NCI-H345 (cell line): ENCODE measurements at places on chromosomes 7 and 10.

GRCh38 chr7:116588641-116589594 lies 64.1 kb downstream of the CAV1 start:
- DNase-seq, result peak; percentile 65

GRCh38 chr7:69934144-69934903 lies 336.0 kb downstream of the AUTS2 start:
- peak; percentile 98 for DNase-seq

GRCh38 chr10:78865538-78865875 lies 203.3 kb upstream of the ZMIZ1 start:
- no peak for DNase-seq

- DNase-seq, result peak; percentile 69
These were observed 80.6 kb downstream of the ETV1 start for GRCh38 chr7:13908667-13909397.

DNA sequence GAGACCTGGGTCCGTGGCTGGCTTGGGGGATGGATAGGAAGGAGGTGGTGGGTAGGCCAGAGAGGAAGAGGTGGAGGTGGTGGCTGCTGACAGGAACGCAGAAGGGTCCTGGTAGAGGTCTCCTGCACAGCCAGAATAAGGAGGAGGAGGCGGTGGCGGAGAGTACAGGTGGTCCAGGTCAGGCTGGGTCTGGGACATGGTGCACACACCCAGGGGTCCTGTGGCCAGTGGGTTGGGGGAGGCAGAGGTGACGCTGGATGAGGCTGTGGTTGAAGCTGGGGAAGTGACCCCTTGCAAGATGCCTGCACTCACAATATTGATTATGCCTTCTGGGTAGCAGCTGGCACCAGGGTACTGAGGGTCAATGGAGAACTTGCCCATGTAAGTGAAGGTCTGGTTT lies 2.2 kb downstream of the EGR2 start:
- no peak for DNase-seq
